Hematopoietic multipotent progenitor cell treated with erythropoietin and hydrocortisone succinate and interleukin-3 and kit ligand, for 8 days (in vitro differentiated cells): ENCODE measurements at places on chromosomes 1 and 21.

GRCh38 chr1:114355240-114355639 is 155.8 kb downstream of the TRIM33 start:
- DNase-seq = no peak

- no peak for DNase-seq
These were observed 88.0 kb upstream of the WLS start for GRCh38 chr1:68320349-68320748.

DNA sequence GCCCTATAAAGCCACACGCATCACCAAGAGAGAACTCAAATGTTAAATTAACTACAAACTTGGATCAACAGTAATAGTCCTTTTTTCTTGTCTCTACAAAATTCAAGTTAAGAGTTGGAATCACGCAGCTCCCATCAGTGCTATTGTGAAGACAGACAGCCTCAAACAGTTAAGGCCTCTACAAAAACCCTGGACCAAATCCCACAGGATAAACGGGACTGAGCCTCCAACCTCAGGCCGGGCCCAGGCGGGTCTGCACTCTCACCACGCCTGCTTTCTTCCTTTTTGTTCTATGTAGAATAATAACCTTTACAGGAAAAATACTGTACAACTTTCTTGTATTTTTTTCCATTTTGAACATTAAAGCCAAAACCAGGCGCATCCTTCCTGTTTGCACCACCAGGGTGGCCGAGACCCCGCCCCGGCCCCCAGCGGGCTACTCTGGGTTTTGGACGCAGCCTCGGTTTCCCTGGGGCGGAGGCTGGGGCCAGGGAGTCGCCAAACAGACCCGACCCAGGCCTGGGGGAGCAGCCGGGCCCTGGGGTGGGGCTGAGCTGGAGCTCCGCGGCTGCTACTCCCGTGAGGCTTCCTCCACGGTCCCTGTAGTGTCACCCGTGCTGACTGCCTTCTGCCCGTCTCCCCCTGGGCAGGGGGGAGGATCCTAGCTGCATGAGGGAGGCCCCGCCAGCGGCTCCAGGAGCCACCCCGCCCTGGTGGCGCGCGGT is 158.4 kb downstream of the CASZ1 start:
- no peak for DNase-seq

DNA sequence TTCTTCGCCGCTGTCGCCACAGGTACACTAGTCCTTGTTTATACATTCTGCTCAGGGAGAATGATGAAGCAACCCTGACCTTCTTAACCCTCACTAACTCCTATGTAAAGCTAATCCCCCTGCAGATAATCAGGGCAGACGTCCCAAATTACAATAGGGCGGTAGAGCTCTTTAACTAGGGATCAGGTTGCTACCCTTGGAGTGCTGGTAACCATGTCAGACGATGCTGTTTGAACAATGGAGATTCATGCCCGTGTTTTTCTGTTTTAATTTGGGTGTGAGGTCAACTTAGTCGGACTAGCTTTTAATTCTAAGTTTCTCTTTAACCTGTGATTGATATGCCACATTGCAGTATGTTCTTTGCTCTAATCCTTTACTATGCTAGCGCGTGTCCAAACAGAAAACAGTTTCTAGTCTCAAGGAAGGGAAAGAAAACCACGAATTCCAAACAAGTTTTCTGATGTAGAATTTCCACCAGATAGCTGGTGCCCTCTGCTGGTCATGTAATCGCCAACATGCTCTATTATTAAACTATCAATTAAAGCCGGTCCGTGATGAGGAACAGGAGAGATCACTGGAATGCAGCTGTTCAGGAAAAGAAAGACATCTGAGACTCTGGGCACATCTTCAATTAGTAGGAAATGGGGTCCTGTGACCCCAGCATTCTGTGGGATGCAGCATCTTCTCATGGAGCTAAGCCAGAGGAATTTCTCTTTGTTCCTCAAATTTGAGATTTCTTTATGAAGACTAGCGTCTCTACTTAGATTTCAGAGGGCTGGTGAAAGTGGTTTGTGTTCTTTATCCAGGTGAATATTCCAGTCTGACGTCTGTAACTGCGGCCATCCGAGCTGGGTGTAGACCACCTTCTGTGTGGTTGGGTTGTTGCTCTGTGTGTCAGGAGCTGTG is 18.3 kb upstream of the VAMP3 start:
- peak; percentile 70 for DNase-seq

DNA sequence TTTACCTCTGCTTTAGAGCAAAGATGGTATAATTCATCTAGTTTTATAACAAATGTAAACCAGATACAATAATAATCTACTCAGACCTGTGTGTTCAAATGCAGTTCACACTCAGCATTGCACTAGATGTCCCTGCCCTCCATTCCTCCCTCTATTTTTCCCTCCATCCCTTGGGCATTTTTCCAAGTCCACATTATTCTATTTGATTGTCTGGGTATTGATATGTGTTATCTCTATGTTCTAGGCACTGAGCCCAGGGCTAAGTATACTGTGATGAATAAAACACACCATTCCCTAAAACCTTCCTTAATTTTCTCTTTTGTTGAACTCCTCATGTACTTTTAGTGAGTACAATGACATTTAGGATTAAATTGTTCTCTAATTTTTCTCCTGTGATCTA is 66.2 kb upstream of the HMCN1 start:
- DNase-seq = no peak

DNA sequence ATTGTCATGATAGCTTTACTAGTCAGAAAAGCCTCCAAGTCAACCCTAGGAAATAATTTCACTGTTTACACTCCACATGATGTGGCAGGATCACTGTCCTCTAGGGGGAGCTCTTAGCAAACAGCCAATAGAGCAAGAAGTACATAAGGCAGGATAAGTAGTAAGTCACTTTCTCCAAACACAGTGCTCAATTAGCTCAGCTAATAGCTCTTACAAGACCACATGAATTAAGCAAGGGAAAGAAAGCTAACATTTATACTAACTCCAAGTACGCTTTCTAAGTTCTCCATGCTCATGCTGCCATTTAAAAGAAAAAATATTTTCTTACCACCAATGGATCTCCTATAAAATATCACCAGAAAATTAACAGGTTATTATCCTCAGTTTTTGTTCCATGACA is 66.9 kb upstream of the LRIF1 start:
- DNase-seq = peak; percentile 85

DNA sequence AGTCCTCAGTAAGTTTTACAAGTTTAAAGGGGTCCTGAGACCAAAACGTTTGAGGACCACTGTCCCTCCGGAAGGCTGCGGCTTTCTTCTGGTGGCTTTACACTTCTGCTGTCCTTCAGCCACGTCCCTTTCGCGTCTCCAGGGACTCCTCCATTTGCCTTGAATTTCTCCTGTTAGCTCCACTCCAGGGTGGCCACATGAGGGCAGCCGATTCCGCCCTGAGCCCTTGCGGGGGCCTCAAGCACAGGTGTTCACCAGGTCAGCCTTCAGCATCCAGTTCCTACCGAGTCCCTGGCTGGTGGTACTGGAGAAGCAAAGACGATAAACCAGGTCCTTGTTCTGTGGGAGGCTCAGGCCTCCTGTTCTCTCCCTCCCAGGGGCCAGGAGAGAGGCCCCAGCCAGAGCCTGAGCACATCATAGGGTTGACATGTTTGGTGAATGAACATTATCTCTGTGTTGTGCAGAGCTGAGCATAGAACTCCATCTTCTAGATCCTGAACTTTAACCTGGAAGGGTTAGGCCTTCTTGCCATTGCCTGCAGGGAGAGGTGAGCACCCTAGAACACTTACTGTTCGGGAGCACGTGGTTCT is 27.4 kb upstream of the COQ8A start:
- DNase-seq = peak; percentile 75

DNA sequence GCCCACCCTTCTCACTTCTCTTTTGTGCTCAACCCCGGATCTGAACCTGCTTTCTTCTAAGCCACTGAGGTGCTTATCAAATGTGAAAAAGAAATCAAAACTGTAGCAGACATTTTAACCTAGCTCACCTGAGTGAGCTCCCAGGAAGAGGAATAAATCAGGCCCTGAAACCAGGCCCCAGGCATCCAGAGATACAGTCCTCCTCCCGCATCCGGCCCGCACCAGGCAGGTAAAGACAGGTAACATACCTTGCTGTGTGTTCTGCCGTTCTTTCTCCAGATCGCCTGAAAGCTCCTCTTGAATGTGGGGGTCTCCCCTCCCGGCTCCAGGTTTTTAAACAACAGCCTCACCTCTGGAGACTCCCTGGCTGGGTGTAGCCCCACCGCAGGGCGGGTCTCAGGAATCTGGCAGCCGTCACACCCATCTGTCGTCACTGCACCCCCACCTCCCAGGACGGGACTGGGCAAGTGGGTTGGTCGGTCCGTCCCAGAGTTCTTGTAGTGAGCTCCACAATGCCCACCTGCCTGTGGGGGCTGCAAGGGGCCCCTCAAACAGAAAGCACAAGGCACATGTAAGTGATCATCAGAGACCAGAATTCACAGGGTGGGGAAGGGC is at the start of gene LAMB3:
TSS of gene LAMB3 (minus strand) at position 305 of the 615 bp plus-strand sequence. CDS start 1,481 bp downstream, outside the sequence.
- no peak for DNase-seq

DNA sequence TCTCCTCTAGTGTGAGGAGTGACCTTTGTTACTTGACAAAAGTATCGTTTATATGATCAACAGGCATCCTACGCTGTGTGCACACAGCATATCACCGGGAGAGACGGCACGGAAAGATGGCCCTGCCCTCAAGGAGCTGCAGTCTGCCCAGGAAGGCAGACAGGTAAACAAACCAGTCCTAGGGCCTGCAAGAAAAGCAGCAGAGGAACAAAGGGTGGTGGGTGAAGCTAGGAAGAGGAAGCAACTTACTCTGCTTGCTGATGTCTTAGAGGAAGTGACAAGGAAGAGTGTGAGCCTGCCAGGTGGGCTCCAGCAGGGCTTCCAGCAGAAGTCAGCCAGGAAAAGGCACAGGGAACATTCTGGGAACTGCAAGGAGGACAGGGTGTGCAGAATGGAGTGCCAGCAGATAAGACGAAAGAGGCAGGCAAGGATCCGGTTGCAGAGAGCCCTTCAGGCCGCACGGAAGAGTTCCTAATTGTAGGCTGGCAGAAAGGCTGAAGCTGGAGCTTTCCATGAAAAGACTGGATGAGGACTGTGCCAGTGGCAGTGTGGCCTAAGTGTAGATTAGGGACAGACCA is 106.7 kb downstream of the SLC45A1 start:
- peak; percentile 38 for DNase-seq

GRCh38 chr21:25582888-25583287 is 24.4 kb downstream of the MRPL39 start:
- no peak for DNase-seq

GRCh38 chr1:82931006-82931405 is 1067.9 kb downstream of the TTLL7 start:
- DNase-seq = no peak

GRCh38 chr1:16226490-16227179 is 10.3 kb downstream of the CPLANE2 start:
- DNase-seq = peak; percentile 49

DNA sequence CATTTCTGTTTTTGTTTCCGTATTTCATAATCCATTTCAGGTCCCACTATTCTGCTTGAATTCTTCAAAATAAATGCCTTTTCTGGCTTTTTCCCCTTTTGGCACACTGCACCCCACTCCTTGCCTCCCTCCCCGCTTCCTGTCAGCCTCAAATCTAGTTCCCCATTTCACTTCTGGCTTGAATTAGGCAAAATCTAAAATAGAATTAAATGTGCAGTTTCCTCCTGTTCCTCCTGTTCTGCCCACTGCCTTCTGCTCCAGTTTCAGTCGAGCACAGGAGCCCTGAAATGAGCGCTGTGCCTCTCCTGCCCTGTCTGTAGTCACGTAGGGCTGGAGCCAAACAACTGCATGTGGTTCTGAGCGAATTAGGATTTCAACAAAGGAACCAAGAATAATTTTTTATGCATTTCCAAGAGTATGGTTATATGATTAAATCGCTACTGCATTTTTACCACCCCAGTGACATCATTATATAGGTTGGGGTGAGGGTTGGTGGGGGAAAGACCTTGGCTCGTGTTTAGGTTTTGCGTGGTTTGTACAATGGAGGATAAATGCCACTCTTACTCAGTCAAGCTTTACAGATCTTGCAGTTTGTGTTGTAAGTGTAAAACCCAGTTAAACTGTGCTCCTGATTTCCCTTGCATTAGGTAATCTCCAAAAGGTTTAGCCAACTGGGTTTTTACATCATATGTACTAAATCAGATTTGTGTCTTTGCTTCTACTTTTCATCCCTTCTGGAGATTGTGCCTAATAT is 114.9 kb downstream of the VPS13D start:
- DNase-seq = no peak

- DNase-seq = no peak
These were observed 20.9 kb upstream of the RGS13 start for GRCh38 chr1:192615055-192615454.

DNA sequence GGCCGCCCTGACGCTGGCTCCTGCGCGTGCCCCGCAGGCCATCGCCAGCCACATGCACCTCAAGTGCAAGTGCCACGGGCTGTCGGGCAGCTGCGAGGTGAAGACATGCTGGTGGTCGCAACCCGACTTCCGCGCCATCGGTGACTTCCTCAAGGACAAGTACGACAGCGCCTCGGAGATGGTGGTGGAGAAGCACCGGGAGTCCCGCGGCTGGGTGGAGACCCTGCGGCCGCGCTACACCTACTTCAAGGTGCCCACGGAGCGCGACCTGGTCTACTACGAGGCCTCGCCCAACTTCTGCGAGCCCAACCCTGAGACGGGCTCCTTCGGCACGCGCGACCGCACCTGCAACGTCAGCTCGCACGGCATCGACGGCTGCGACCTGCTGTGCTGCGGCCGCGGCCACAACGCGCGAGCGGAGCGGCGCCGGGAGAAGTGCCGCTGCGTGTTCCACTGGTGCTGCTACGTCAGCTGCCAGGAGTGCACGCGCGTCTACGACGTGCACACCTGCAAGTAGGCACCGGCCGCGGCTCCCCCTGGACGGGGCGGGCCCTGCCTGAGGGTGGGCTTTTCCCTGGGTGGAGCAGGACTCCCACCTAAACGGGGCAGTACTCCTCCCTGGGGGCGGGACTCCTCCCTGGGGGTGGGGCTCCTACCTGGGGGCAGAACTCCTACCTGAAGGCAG is 23.4 kb upstream of the ARF1 start:
- DNase-seq = no peak

- no peak for DNase-seq
These were observed 125.1 kb downstream of the CYYR1 start for GRCh38 chr21:26447932-26448475.

DNA sequence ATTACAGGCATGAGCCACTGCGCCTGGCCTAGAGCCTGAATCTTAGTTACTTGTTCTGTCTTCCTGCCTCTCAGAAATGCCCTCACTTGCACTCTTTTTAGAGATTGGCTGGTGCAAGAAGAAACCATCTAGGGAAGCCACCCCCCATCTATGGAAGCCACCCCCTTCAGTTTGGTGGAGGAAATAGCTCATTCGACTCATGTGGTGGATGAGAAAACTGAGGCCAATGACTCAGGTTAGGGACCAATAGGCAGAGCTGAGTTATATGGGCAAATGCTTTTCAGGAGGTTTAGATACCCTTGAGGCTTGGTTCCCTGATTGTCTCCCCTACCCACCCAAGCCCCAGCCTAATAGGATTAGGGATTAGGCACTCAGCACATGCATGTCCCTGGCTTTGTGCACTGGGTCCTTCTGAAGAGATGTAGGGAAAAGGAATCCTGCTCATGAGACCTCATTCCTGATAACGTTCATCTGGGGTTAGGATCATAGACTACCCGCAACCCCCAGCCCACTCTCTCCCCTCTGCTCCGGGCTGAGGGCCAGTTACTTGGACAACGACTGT is 77.1 kb downstream of the PAX7 start:
- DNase-seq = no peak

GRCh38 chr1:187577610-187578009 is 748.9 kb downstream of the PLA2G4A start:
- DNase-seq = no peak

- DNase-seq = no peak
These were observed 11.6 kb downstream of the HHAT start for GRCh38 chr1:210340311-210340710.
